Midbrain (tissue), 1 donor: ENCODE measurements at places on chromosomes 2 and 18.

GRCh38 chr2:122525336-122525735 lies 769.9 kb downstream of the TSN start:
- no peak for DNase-seq

- DNase-seq, result no peak
Measured at GRCh38 chr2:206859330-206859739, 80.0 kb upstream of the CPO start.

DNA sequence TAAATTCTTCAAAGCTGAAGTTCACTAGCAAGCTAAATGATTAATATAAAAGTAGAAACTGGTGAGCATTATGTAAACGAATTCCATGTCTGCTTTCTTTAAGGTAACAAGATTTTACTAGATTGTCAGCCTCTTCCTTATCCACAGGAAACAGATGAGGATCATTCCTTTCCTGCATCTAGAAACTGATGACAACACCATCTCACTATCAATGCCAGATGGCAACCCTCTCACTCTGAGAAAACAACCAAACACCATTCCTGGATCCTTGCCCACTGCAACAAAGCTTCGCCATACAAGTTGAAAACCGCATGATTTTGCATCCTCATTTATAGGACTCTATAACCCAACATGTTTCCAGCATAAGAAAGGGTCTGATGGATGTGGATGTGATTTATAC lies 122.9 kb downstream of the ZNF521 start:
- no peak for DNase-seq

DNA sequence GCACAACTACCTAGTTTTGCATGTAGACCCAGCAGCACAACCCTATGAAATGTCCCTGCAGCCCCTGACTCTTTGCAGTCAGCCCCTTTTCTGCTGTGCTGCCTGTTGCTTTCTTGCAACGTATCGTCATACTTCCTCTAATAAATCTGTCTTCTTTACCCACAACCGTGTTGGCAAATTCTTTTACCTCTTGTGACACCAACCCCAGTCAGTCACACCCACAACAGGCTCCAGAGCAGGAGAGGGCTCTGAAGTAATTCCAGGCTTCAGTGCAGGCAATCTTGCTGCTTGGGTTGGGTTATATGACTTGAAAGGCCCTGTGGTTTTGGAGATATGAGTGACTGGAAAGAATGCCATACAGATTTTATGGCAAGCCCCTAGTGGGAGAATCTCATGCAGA lies 79.1 kb upstream of the KCNH7 start:
- no peak for DNase-seq

GRCh38 chr2:33444967-33445366 lies 31.5 kb upstream of the RASGRP3 start:
- no peak for DNase-seq

GRCh38 chr2:54227798-54228197 lies 28.2 kb downstream of the TSPYL6 start:
- no peak for DNase-seq

- DNase-seq, result no peak
Measured at GRCh38 chr18:12011199-12011956, 30.1 kb downstream of the IMPA2 start.

- no peak for DNase-seq
Measured at GRCh38 chr2:208222351-208222750, 32.5 kb downstream of the IDH1 start.
